ENCODE measurements at places on chromosomes 11 and 22.
A peak's percentile ranks its signal among the peaks of the same experiment; 100 is the strongest.

DNA sequence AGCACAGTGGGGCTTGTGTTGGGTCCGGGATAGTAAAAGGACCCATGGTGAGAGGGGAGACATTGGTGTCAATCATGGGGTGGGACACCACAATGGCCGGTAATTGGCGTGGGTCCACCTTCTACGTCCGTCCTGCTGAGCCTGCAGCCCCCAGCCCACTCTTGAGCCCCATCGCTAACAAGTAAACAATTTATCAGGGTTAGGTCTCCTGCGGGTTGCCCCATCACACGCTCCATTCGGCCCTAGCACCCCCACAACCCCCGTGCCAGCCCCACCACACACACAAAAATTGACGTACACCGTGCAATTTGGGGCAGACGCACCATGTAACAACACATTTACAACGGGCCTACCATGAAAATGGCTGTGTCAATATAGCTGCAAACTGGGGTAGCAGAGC, 86.5 kb upstream of the HTATIP2 start:
- no peak for DNase-seq

DNA sequence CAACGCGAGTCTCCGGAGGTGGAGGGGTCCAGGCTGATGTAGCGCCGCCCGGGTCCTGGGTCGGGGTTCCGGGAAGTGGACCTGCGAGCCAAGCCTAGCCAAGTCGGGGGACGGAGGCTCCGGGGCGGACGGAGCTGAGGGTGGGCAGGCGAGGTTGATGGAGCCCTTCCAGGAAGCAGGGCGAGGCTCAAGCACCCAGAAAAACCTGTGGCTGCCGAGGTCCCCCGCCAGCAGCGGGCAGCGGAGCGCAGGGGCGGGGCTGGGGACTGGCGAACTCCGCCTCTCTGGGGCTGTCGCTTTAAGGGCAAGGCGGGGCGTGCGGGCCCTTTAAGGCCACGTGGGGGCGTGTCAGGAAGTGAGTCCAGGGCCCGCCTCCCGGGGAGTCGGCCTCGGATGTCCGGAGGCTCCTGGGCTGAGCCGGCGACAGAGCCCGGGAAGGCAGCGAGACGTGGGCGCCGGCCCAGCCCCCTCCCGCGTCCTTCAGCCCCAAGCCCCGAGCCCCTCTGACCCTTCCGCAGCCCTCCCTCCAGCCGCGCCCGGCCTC, at the start of gene SLC35C1:
TSS of gene SLC35C1 (plus strand) at position 389 of the 544 bp plus-strand sequence. CDS start 653 bp downstream, outside the sequence.
- peak; percentile 97 for DNase-seq

GRCh38 chr11:130760515-130761125, 155.7 kb downstream of the SNX19 start:
- DNase-seq, result no peak

DNA sequence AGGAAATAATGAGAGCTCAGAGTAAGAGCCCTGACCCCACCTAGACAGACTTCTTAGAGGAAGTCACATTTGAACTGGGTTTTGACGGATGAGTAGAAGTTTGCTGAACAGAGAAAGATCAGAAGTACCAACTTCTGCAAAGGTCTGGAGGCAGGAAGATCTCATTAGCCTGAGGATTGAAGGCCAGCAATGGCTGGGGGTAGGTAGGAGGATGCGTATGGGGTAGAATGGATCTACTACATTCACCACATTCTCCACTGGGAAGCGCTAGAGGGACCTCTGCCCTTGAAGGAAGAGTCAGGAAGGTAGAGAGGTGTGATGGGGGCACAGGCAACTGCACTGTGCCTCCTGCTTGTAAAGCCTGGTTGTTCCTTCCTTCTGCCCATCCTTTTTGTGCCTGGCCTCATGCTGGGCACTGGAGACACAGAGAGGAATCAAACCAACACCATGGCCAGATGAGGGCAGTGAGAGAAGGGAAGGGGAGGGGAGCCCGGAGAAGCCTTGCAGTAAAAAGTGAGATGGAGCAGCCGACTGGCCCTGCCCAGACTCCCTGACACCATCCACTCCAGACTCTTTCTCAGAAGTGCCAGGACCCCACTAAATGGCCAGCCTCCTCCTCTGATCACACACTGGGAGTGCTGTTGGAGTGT, 4.9 kb downstream of the TPBGL start:
- DNase-seq, result no peak

- DNase-seq, result no peak
Measured at GRCh38 chr11:58024601-58025091, 965 bp downstream of the OR9Q1 start.

- no peak for DNase-seq
Measured at GRCh38 chr22:37182101-37182948, 5.7 kb downstream of the C1QTNF6 start.

- no peak for DNase-seq
Measured at GRCh38 chr11:121391914-121392313, 60.2 kb upstream of the SORL1 start.

GRCh38 chr11:70036971-70037882, 40.9 kb upstream of the ANO1 start:
- no peak for DNase-seq

GRCh38 chr22:48825802-48826520, 1001.7 kb downstream of the BRD1 start:
- no peak for DNase-seq

GRCh38 chr11:108394744-108395284, 72.5 kb downstream of the C11orf65 start:
- no peak for DNase-seq

DNA sequence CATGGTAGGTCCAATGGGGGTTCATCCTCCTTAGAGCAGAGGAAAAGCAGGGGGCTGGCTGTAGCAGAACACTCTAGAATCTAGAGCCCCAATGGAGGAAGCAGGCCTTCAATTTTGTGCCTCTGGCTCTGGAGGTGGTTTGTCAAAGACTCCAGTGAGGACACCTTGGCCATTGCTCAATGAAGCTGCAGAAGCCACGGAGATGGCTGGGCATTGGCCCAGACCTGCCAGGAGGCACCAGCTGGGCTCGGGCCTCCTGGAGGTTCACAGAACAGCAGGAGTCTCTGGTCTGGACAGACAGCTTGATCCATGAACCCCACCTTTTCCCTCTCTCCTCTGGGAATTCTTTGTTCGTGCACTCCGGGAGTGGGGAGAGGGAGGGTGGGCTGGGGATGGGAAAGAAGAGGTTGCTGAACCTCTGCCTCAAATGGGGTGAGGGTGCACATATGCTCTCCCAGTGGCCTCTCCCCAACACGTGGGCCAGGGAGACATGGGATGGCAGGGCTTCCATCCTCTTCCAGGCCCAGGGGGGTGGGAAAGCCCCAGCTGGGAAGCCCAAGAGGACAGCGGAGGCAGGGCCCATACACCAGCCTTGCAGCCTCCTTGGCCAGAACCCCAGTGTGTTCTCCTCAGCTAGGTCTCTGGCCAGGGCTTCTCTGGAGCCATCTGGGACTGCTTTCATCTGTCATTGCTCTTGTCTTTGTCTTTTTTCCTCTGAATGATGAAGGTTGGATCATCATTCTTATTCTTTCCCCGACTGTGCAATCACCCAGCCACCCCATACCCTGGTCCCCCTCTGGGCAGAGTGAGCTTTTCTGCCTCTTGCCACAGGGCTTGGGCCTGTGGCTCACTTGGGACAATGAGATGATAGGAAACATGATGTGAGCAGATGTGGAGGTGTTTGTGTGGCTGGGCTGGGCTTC, 1019.4 kb downstream of the BRD1 start:
- no peak for DNase-seq

- DNase-seq, result no peak
Measured at GRCh38 chr22:36465232-36466021, 16.0 kb downstream of the TXN2 start.

- no peak for DNase-seq
Measured at GRCh38 chr11:61580271-61580888, 496 bp downstream of the SYT7 start.

GRCh38 chr11:128840783-128841182, 26.3 kb downstream of the KCNJ1 start:
- DNase-seq, result no peak

- no peak for DNase-seq
Measured at GRCh38 chr11:47324520-47324919, 28.0 kb downstream of the MYBPC3 start.

GRCh38 chr11:27468995-27469695, 3.4 kb downstream of the LGR4 start:
- no peak for DNase-seq

- no peak for DNase-seq
Measured at GRCh38 chr11:107268977-107269376, 188.6 kb downstream of the CWF19L2 start.

- DNase-seq, result no peak
Measured at GRCh38 chr11:75413864-75414263, 14.5 kb downstream of the RPS3 start.

DNA sequence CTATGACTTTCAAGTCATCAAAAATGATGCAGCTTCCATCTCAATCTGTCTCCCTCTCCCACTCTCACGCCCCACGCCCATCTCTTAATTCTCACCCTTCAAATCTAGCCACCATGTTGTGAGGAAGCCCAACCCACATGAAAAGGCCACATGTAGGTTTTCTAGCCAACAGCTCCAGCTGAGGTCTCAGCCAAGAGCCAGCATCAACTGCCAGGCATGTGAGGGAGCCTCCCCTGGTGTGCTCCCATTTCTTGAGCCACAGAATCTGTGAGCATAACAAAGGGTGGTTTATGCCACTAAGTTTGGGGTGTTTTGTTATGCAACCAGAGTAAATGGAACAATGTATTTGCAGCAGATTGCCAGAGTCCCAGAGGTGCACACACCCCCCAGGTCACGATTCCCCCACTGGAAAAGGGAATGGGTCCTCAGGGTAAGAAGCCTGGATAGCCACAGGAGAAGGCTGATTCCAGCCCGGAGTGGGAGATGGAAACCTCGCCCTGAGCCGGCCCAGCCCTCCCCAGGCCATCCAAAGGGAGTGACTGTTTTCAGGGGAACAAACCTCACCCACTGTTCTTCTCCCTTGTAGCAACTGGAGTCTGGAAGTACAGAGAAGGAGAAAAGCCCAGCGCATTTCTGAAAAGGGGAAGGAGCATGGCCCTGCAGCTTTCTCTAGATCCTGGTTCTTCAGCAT, 20.0 kb upstream of the LINC01488 start:
- no peak for DNase-seq

GRCh38 chr11:61384271-61385242, 7.8 kb upstream of the TMEM216 start:
- DNase-seq, result no peak
